ENCODE measurements at places on chromosomes 2 and 18. TPM values are rescaled to one million over a fixed set of nuclear protein-coding genes. Genes with fewer than 3 reads are reported as not detected.

LRATD1 gene
- total RNA-seq, result not detected

ACMSD gene
- not detected for total RNA-seq

SLC9A4 gene
- not detected for total RNA-seq

PLEK gene
- 3.2 TPM for total RNA-seq

NEURL3 gene
- 0.75 TPM for total RNA-seq

DCC gene
- not detected for total RNA-seq

RNU2-63P gene
- total RNA-seq, result 32.9 TPM

GPR45 gene
- total RNA-seq, result not detected

CIDEA gene
- total RNA-seq, result not detected

STAT4 gene
- 57.4 TPM for total RNA-seq

TMX3 gene
- 63.7 TPM for total RNA-seq

LGALSL gene
- total RNA-seq, result 2.5 TPM

FBXO48 gene
- total RNA-seq, result 1.4 TPM

HSBP1L1 gene
- 10.0 TPM for total RNA-seq

GKN2 gene
- total RNA-seq, result not detected

FECH gene
- 21.7 TPM for total RNA-seq

YES1 gene
- total RNA-seq, result 18.5 TPM

CFAP65 gene
- not detected for total RNA-seq

FOXI3 gene
- not detected for total RNA-seq

CAPN13 gene
- not detected for total RNA-seq

COL3A1 gene
- total RNA-seq, result 0.13 TPM

FBXO36 gene
- 0.42 TPM for total RNA-seq
